ENCODE measurements at places on chromosomes 3 and 15.
A peak's percentile ranks its signal among the peaks of the same experiment; 100 is the strongest.

GRCh38 chr15:84112025-84112424, 123.5 kb upstream of the GOLGA6L4 start:
- no peak for DNase-seq

GRCh38 chr15:45521596-45522327, 793 bp downstream of the SLC30A4 start:
- peak; percentile 13 for DNase-seq

DNA sequence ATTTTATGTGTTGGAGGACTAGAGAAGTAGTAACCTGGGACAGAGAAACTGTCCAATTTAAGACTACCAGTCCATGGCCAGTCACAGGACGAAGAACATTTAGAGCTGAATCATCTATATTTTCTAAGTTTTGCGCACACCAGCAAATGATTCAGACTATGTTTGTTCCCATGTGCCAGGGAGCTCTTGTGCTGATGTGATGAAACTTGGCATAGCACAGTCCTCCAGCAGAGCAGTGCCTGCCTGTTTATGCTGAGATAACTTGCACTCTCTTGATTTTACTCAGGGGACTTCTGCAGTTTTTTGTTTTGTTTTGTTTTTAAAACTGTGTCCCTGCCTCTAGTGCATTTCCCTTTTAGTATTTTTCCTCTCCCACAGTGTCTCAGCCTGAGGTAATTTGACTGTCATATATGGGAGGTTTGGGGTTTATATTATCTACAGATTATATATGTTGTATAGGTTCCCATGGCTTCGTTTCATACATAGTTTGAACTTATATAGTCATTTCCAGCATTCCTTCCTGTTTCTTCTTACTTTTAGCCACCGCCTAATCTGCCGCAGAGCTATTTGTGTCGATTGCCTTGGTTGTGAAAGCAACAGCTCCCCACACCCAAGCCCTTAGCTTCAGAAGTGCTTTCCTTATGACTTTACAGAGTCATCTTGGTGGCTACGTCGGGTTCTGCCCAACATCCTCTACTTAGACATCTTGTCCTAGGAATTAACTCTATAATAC, 45.5 kb downstream of the PPM1L start:
- DNase-seq, result no peak

- no peak for DNase-seq
Observed at GRCh38 chr3:39216176-39216790, 23.9 kb upstream of the XIRP1 start.

DNA sequence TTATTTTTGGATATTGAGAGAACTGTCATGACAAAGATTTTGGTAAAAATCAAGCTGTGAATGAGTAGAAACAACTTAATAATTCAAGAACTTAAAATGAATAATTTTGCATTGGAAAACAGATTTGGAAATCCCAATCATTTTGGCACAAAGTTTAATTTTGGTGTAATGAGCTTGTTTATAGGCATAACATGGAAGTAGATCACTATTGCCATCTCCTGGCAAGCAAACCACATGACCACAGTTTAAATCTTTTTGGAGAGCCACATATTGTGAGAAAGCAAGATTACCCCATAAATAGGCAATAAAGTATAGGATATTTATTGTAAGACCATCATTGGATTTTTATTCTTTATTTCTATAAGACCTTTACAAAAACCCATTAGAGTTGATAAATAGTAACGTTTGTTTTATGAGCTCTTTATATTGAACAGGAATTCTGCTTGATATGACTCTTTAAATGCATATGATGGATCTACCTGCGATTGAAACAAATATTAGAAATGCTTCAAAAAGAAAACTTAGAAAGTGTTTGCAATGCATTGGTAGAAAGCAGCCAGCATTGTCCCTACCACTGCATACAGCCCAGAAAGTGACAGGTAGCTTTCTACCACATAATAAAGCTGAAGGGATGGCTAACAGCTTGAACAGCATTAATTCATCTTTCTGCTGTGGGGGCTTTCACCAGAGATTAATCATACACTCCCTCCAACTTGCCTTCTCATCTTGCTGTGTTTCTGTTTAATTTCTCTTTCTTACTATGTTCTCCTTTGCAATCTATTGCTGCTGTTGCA, 766.8 kb downstream of the TBL1XR1 start:
- no peak for DNase-seq

- DNase-seq, result peak; percentile 35
Observed at GRCh38 chr3:26712211-26713026, 89.8 kb downstream of the LRRC3B start.

GRCh38 chr3:34248352-34248751, 449.9 kb downstream of the PDCD6IP start:
- DNase-seq, result no peak

GRCh38 chr3:196502775-196503195, 783 bp downstream of the RNF168 start:
- DNase-seq, result no peak

- no peak for DNase-seq
Observed at GRCh38 chr3:188826574-188826973, 345.2 kb upstream of the TPRG1 start.

GRCh38 chr3:73270839-73271483, 209.5 kb downstream of the EBLN2 start:
- DNase-seq, result no peak

DNA sequence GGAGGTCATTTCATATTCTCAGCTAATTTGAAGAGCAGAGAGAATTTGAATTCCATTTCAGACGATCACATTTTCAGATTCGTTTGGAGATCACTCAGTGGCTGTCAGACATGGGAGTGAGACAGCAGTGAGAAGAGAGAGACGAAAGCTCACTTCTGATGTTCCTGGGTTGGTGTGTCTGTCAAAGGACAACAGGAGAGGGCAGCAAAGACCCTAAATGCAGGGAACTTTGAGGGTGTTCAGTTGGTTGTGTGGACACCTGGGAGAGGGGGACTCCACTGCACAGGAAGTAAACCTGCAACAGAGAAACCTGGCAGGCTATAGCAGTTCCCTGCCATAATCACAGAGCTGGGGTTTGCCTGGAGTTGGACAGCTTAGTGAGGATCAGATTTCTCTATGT, 675.1 kb downstream of the SQOR start:
- no peak for DNase-seq

- DNase-seq, result no peak
Observed at GRCh38 chr3:141057946-141058800, 7.0 kb downstream of the SPSB4 start.

DNA sequence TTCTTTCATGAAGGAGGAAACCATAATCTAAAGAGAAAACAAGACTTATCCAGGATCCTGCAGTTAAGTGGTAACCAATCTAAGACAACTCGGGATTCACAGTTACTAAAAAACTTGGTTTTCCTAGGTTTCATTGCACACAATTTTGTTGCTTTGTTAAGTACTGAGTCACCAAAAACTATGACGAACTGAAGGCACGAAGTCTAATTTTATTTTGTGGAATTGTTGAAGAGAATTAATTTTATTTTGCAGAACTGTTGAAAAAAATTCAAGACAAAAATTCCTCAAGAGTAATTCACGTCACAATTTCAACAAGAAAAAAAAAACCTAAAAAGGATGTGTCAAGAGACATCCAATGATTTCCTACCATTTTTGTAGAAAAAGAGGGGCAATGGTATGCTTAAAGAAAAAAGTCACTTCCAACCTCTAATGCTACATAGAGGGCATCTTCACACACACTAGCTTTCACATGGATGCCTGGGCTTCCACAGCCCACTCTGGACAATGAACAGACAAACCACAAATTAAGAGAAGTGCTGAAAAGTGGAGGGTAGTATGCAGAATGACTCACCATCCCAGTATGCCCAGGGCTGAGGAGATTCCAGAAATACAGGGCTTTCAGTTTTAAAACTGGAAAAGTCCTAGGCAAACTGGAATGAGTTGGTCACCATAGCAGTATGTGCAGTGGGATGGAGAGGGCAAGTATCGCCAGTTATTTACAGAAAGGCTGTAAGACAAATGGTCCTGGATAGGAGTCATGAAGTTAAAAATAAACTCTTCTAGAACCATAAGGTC, 29.2 kb downstream of the PLOD2 start:
- no peak for DNase-seq

GRCh38 chr3:24493746-24494617, 668 bp downstream of the THRB start:
- DNase-seq, result peak; percentile 86

DNA sequence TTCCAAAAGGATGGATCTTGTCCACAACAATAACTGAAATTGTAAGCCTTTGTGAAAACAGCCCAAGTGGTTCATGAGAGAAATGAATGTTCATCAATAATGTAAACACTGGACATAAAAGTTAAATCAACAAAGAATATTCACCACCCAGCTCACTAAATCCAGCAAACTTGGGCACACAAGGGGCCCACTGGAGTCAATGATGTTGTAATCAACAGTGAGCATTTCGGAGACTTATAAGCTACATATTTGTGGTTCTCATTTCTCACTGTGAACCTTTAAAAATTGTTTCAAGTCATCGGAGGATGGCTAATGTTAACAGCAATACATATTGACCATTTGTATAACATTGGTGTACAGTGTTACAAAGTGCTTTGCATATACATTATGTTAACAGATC, 63.1 kb downstream of the VGLL4 start:
- DNase-seq, result no peak

DNA sequence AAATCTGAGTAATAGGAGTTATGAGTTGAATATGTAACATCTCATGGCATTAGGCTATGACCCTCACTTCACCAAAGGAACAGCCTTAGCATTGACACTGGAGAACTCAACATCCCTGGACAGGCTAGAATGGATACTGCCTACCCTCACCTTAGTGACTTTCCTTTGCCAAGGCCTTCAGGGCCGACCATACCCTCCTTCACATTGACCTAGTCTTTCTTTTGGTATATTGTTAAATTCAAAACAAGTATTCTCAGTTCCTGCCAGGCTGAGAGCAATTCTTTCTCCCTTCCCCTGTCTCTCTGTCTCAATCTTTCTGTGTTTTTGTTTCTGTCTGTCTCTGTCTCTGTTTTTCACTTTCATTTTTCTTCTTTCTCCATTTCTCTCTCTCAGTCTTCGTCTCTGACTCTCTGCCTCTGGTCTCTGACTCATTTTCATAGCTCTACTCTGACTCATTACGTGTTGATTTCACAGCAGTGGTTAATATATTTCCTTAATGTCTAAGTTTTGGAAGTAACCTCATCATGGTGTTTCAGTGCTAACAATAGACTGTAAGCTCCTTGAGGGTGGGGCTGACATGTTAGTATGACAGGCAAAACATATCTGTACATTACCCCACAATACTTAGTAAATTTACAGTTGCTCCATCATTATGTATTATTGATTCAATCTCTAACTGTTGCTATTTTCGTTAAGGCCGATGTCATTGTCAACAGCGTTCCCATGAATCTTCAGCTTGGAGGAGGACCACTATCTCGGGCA, 32.5 kb downstream of the PARP15 start:
- DNase-seq, result no peak

GRCh38 chr15:42544853-42545629, 3.6 kb downstream of the LRRC57 start:
- no peak for DNase-seq

GRCh38 chr3:43288850-43289249, 2.5 kb downstream of the SNRK start:
- peak; percentile 30 for DNase-seq

- DNase-seq, result no peak
Observed at GRCh38 chr3:137174514-137174913, 216.7 kb downstream of the IL20RB start.

- DNase-seq, result no peak
Observed at GRCh38 chr3:104696470-104696869, 670.2 kb upstream of the ALCAM start.

DNA sequence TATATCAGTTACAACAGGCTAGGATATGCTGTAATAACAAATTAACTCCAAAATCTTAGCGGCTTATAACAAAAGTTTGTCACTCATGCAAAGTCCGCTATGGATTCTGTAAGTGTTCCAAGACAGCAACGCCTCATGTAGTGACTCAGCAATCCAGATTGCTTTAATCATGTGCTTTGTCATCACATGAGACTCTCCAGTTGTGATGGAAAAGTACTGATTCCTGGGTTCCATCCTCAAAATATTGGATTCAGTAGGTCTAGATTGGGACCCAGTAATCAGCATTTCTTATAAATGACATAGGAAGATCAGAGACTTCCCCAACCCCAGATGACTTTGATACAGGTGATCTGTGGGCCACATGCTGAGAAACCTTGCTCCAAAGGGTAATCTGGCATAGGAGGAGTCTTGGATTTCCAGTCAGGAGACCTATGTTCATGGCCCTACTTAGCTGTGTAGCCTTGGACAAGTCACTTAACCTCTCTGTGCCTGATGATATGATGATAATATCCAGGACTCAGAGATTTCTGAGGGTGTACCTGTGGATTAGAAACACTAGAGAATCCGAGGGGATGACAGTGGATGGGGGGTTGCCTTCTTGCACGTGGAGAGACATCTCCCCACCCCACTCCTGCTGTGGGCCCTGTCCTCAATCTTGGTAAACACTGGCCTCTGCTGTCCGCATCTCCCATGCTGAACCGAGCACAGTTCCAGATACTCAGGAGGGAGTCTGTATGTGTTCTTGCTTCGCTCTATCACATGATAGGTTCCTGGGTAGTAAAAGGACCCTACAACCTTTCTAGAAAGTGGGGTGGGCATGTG, 65.5 kb downstream of the CORO2B start:
- no peak for DNase-seq

GRCh38 chr15:73687351-73687750, 3.2 kb downstream of the CD276 start:
- DNase-seq, result no peak

- DNase-seq, result no peak
Observed at GRCh38 chr3:195836476-195837135, 24.9 kb upstream of the MUC4 start.

DNA sequence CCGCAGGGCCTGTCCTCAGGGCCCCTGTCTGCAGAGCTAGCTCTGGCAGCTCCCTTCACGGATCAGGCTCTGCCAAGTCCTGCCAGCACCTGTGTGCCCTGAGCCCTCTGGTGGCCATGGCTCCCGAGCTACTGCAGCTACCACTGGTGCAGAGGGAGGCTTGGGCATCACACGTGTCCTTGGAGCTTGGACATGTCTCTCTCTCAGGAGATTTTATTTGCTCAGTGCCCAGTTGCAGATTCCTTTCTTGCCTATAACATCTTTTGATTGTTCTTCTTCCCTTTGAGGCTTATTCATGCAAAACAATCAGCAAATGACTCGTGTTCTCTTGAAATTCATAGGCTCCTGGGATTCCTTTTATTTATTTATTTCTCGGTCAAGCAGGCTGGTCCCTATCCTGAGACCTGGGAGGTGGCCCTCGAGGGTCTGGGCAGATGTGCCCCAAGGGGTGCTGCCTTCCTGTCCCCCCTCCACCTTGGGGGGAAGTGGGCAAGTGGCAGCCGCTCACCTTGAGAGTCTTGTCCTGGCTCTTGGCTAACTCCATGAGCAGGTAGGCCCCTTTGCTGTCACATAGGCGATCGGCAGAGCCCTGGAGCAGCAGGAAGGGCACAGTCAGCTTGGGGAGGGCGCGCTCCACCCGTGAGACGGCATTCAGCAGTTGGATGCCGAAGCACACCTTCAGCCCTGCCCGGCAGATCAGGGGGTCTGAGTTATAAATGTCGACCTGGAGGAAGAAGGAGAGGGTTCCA, 21.9 kb downstream of the ABTB1 start:
- peak; percentile 32 for DNase-seq

DNA sequence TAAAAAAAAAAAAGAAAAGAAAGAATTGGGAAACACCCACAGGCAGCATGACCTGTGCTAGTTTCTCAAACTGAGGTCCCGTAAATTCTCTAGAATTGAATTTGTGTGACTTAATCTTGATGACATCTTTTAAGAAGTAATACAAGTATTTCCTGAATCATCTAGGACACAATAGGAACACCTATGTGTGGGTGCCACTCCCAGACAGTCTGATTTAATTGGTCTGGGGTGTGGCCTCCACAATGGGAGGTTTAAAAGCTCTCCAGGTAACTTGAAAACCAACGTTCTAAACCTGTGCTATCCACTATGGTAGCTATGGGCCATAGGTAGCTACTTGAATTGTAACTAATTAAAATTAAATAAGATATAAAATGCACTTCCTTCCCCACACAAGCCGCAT, 28.1 kb downstream of the CFAP92 start:
- no peak for DNase-seq

Measured in HuH-7.5 (cell line).